ENCODE measurements at places on chromosomes 3 and 15.

GRCh38 chr3:52539010-52539653 is 2.7 kb downstream of the UQCC5 start:
- DNase-seq, result no peak

DNA sequence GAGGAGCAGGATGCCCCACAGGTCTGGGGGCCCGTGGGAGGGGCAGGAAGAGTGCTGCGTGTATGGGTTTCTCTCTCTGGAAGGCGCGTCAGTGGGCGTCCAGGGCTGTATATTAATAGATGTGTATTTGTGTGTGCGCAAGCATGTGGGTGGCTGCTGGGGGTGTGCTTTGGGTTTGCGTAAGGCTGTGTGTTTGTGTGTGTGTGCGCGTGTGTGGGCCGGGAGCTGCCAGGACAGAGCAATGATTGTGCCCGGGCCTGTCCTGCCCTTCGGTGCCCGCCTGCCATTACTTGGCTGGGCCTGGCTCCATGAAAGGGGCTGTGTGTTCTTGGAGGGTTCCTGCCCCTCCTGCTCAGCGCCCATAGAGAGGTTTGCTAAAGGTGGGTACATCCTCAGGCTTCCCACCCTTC is 16.3 kb downstream of the CSPG4 start:
- peak; percentile 35 for DNase-seq

GRCh38 chr3:14278799-14279625 is 100.4 kb downstream of the LSM3 start:
- DNase-seq, result no peak

GRCh38 chr3:12796171-12797123 is at the start of gene CAND2:
Gene CAND2 (plus strand): TSS chr3:12796680. CDS start chr3:12796721, 41 bp downstream.
- peak; percentile 89 for DNase-seq

DNA sequence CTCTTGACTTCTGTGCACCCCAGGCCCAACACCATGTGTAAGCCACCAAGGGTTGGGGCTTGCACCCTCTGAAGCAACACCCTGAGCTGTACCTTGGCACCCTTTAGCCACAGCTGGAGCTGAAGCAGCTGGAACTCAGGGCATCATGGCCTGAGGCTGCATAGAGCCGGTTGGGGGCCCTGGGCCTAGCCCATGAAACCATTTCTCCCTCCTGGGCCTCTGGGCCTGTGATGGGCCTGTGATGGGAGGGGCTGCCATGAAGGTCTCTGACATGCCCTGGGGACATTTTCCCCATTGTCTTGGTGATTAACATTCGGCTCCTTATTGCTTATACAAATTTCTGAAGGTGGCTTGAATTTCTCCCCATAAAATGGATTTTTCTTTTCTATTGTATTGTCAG is 22.4 kb upstream of the ADAMTSL3 start:
- no peak for DNase-seq

- DNase-seq, result peak; percentile 33
Measured at GRCh38 chr3:101020351-101021015, 27.3 kb upstream of the ABI3BP start.

DNA sequence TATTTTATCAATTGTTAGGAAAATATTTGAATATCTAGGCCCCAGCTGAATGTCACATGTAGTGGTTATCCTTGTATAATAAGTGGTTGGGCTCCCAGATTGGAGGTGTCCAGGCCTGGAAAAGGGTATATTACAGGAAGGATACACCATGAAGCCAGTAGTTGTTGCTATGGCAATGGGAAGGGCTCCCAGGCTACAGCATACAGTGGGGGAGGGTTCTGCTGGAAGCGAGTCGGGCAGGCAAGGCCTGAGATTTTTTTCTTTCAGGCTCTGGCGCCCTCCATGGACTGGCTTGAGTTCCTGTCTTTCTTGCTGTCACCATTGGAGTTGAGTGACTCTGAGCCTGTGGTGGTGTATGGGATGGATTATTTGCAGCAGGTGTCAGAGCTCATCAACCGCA is 8.9 kb downstream of the ECE2 start:
- peak; percentile 76 for DNase-seq
